ENCODE measurements at places on chromosomes 6 and 20.

DNA sequence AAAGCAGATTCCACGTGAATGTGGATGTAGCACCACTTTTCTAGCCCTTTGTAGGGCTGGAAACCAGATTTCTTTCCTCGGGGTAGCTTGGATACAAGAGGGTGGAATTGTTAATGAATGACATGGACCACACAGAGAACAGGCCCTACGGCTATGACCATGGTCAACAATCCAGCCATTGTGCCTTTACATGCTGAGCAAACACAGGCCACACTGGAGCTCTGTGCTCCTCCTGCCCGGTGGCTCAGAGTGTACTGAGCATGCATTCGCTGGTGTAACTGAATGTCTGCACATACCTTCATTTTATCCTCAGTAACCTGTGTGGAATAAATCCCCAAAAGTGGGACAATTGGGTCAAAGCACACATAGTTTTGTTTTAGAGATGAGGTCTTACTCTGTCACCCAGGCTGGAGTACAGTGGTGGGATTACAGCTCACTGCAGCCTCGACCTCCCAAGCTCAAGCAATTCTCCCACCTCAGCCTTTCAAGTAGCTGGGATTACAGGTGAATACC lies 32.8 kb downstream of the LRP11 start:
- DNase-seq, result no peak

- DNase-seq, result no peak
These were observed 1.7 kb upstream of the WFDC2 start for GRCh38 chr20:45467861-45468260.

GRCh38 chr6:148016013-148016412 lies 326.6 kb upstream of the SASH1 start:
- no peak for DNase-seq

GRCh38 chr20:31858760-31859083 lies 11.6 kb downstream of the DUSP15 start:
- DNase-seq, result no peak

DNA sequence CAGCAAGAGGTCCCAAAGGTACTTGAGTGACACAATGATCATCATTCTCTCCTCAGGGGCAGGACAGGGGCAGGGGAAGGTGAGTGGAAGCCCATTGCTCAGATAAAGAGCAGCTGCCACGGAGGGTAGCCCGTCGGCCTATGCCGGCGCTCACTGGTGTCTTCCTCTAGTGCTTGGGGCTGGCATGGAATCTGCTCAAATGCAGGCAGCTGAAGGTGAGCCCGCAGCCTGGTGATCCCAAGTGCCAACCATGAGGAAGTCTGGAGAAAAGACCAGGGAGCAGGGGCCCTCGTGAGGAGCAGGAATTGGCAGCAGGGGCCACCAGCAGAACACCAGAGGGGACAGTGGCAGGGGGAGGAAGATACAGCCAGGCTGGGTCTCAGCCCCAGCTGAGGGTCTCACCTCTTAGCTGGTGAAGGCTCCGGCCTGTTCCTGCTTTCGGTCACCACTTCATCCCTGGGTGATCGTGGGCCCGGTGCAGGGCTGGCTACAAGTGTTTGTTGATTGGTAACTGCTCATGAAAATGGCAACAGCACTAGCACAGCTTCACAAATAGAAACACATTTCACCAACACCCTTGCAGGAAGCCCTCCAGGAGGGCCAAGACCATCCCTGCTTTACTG lies 24.7 kb downstream of the RBCK1 start:
- no peak for DNase-seq

Measured in CD4-positive, alpha-beta T cell treated with Interleukin-17A for 1 hour (primary cell).